ENCODE measurements at places on chromosomes 2 and 18. TPM values are rescaled to one million over a fixed set of nuclear protein-coding genes. Genes with fewer than 3 reads are reported as not detected.

GRCh38 chr2:11389052-11389420 lies 44.6 kb upstream of the ROCK2 start:
- H3K27ac ChIP-seq, result no peak overlapping the region
- no peak for DNase-seq
- peaks cover 11% of the 10 kb centered on the region for H3K4me1 ChIP-seq
- H3K27me3 ChIP-seq, result peaks cover 2% of the 10 kb centered on the region
- no peaks in the 10 kb centered on the region for H3K36me3 ChIP-seq

DNA sequence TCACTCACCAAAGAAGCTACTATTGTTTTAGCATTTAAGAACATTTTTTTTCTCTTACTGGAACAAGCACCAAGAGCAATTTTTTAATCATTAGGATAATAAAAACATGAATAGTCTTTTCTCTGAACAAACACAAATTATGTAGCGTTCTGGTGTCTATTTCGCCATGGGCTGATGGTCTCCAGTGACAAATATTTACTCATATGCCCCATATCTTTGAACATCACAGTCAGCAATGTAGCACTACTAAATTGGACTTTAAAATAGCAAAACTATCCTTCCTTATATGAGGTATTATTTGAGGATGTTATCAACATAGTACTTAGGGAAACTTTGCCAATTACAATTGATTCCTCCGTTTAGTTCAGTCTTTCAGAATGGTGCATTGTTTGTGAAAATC lies 1326.0 kb upstream of the ZEB2 start:
- no peaks in the 10 kb centered on the region for H3K4me1 ChIP-seq
- no peaks in the 10 kb centered on the region for H3K36me3 ChIP-seq
- no peak for DNase-seq
- H3K4me3 ChIP-seq, result no peak overlapping the region
- no peak overlapping the region for H3K27ac ChIP-seq
- H3K27me3 ChIP-seq, result no peaks in the 10 kb centered on the region

Gene ERFE
- total RNA-seq, result 0.41 TPM

DNA sequence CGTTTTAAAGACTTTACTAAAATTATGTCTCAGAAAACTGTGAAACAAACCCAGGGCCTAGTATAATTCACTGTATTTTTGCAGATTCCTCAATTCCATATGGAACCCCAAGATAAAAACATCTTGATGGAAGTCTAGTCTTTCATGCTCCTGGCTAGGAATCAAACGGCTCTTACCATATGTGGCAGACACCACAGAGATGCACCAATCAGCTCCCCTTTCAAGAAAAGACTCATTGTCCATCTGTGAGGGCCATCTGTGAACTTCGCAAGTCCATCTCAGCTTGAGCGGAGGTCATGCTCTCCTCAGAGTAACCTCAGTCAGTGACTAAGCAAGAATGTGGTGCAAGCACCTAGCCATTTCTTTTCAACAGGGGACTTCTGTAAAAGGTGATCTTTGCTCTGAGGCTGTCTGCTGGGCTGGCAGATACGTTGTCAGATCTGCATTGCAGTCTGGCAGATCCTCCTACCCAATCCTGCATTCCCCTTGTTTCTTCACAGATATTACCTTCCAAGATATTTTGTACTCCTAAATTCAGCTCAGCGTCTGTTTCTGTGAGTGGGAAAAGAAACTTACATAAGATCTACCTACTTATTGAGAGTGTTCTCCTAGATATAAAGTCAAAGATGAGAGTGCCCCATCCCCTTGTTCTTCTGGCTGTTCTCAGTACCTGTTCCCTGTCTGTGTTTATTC lies 419.3 kb downstream of the SPAG16 start:
- peaks cover 2% of the 10 kb centered on the region for H3K27me3 ChIP-seq
- no peaks in the 10 kb centered on the region for H3K36me3 ChIP-seq
- H3K4me3 ChIP-seq, result no peak overlapping the region
- no peak for DNase-seq
- no peaks in the 10 kb centered on the region for H3K4me1 ChIP-seq

- H3K27ac ChIP-seq, result no peak overlapping the region
- H3K4me1 ChIP-seq, result peaks cover 27% of the 10 kb centered on the region
- peaks cover 6% of the 10 kb centered on the region for H3K27me3 ChIP-seq
- no peak overlapping the region for H3K4me3 ChIP-seq
Measured at GRCh38 chr2:205733648-205734047, 51.3 kb downstream of the NRP2 start.

- no peaks in the 10 kb centered on the region for H3K27me3 ChIP-seq
- no peak overlapping the region for H3K4me3 ChIP-seq
- no peaks in the 10 kb centered on the region for H3K4me1 ChIP-seq
- no peak overlapping the region for H3K27ac ChIP-seq
- peaks cover 3% of the 10 kb centered on the region for H3K36me3 ChIP-seq
- DNase-seq, result no peak
Measured at GRCh38 chr2:186980787-186981550, 132.0 kb upstream of the ZSWIM2 start.
